ENCODE measurements at places on chromosomes 6 and 20.

GRCh38 chr6:91281901-91282300 is 695.0 kb upstream of the MAP3K7 start:
- DNase-seq: no peak

GRCh38 chr6:124371974-124372475 is 568.4 kb downstream of the NKAIN2 start:
- DNase-seq: no peak

GRCh38 chr6:111758608-111759329 is 114.5 kb downstream of the FYN start:
- no peak for DNase-seq

DNA sequence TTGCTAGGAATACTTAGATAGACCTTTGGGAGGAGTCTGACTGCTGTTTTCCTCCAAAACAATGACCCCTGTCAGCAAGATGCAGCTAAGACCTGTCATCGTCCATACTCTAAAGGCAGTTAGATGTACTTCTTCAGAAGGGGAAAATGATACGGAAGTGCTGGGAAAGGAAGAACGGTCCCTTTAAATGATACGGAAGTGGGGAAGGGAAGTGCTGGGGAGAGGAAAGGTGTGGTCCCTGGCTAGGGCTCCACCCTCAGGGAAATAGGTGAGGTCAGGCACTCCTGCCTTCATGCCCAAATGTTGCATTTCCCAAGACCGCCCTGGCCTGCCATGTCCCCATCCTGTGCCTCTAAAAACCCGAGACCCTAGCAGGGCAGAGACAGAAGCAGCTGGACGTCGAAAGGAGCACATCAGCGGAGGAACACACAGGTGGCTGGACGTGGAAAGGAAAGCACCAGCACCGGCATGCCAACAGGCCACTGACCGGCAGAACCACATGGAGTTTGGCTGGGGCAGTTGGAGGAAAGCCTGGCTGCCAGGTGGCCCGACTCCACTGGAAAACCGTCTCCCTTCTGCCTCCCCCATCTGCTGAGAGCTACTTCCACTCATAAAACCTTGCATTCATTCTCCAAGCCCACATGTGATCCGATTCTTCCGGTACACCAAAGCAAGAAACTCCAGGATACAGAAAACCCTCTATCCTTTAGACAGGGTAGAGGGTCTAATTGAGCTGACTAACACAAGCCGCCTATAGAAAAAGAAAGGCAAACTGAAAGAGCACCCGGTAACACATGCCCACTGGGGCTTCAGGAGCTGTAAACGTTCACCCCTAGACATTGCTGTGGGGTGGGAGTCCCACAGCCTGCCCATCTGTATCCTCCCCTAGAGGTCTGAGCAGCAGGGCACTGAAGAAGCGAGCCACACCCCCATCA is 94.6 kb downstream of the FAXC start:
- no peak for DNase-seq

DNA sequence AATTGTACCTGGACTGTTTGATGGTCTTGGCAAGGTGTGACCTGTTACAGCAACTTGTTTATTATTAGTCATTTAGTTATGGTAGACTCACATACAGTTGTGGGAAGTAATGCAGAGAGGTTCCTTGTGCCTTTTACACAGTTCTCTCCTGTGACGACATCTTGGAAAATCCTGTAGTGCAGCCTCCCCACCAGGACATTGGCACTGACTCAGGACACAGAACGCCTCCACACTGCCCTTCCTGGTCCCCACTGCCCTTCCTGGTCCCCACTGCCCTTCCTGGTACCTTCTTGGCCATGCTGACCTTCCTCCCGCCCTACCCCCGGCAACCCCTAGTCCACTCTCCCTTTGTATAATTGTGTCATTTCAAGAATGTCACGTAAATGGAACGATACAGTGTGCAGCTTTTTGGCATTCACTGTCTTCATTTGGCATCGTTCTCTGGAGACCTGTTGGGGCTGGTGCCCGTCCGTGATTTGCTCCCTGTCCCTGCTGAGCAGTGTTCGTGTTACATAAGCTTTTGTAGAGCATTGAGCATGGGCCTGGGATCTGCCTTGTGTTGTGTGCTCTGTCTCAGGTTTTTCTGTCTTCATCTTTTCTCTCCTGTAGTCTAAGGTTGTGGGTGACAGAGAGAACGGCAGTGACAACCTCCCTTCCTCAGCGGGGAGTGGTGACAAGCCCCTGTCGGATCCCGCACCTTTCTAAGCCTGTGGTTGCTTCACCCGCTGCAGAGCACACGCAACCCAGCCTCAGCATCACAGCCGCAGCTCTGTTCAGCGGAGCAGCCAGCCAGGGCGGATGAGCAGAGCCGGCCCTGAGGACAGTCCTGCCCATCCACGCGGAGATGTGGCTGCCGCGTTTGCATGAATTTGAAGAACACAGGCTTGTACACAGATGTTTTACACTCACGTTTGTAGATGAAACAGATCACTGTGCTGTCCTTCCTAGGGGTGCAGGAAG is 5.4 kb upstream of the DNAJC5 start:
- no peak for DNase-seq

- DNase-seq: no peak
Measured at GRCh38 chr6:37861452-37861851, 41.9 kb downstream of the ZFAND3 start.

DNA sequence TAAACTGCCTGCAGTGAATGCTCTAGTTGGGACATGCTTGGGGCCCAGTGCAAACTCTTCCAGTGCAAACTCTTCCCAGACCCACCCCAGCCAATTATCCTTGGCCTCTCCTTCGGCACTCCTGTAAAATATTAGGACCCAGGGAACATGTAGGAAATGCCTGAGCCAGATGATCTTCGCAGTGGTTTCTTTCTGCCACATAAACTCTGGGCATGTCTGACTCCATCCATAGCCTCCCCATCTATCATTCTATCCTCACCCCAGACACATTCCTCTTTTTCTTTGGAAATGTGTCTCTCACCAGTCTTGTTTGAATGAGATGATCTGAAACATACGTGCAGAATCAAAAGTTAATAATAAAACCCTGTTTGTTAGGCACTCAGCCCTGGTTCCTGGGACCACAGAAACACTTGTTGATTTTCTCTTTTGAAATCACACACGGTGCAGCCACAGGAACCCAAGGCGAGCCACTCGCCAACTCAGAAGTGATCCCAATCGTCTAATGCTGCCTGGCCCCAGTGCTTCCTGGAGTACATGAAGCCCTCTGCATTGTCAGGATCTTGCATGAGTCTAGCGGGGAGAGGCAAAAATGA is 108.9 kb upstream of the CST7 start:
- no peak for DNase-seq

DNA sequence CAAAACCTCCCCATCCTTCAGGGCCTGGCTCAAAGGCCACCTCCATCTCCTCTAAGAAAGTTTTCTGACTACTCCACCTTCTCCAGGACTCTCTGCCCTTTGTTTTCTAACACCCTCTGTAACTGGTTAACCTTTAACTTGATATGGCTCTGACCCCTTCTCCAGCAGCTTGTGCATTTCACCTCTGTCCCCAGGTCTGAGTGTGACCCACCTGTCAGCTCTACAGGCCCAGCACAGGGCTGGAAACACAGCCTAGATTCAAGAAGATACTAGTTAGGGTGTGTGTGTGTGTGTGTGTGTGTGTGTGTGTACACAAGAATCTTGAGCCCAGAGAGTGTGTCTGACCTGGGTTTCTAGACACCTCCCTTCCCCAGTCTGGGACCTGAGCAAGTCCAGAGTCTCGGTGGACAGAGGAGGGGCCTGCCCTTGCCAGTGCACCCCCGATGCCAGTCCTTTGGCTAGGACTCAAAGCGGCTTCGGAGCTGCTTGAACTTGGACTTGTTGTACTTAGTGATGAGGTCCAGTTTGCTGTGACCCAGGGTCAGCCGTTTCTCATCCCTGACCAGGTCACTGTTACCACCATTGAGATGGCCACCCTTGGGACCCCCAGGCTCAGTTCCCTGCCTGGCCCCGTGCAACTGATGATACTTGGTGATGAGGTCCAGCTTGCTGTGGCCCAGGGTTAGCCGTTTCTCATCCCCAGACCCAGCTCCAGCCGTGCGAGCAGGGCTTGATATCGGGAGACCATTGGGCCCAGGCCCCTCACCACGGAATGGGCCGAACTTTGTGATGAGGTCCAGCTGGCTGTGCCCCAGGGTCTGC is 1.7 kb upstream of the EIF6 start:
- no peak for DNase-seq

DNA sequence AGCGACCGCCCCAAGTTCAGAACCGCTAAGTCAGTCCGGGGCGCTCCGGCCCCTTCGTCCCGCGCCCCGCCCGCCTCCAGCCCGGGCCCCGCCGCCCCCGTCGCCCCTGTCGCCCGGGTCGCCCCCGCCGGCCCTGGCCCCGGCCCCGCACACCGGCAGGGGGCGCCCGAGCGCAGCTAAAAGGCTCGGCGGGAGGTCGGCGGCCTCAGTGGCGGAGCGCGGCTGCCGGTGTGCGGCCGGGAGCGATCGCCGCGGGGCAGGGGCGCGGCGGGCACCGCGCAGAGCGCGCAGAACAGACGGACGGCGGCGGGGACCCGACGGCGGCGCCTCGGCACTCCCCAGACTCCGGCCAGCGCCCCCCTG is at the start of gene FNDC1:
Gene FNDC1 (plus strand): TSS at position 208 of the 363 bp plus-strand sequence. CDS start 197 bp downstream, outside the sequence.
- DNase-seq: no peak

- no peak for DNase-seq
Measured at GRCh38 chr20:32495217-32495565, 89.9 kb downstream of the NOL4L start.

DNA sequence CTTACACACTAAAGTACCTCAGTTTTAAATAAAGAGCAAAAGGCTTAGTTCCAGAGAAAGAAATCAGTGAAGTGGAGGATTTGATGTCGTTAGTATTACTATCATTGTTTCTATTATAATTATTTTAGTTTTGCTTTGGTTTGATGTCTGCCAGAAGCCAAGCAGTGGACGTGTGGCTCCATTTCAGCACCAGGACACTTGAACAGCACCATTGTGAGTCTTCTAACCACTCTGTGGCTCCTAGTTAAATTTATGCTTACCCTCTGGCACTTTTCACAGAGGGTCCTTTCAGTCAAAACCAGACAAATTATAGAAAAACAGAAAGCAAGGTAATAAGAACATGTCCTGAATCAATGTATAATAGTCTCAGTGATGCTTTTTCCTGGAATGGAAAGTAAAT is 3.4 kb downstream of the COL9A1 start:
- DNase-seq: no peak

DNA sequence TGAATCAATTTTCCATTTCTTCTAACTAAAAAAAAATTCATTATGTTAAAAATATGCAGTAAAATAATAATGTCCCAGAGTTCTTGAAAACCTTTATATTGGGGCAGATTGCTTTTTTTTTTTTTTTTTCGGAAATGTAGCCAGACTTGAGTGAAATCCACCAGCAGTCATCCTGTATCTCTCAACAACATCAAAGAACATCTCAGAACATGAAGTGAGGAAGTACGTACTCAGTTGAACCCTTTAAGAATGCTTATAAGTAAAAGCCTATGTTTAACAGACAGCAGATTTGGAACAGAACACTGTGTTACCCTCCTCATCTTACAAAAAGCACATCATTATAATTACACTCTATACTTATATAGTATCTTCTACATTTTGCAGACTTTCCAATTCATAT is 51.0 kb upstream of the SUPT3H start:
- no peak for DNase-seq

- DNase-seq: no peak
Measured at GRCh38 chr6:36717871-36718540, 20.4 kb downstream of the RAB44 start.

- DNase-seq: peak; percentile 18
Measured at GRCh38 chr6:152595499-152595898, 41.7 kb downstream of the SYNE1 start.

DNA sequence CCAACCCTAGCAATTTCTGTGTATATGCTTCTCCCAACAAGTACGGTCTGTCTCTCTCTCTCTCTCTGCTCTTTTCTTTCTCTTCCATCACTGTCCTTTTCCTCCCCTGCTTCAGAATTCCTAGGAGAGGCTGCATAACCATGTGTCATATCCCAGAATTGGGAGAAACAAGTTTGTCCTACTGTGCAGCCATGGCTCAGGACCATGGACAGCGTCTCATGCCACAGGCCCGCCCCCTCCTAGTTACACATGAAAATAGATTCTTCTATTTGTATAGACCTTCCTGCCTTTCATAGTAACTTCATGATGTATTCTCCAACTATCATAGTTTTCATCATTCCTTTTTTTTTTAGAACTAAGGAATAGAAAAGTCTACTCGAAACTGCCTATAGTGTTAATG is 98.0 kb downstream of the FNDC1 start:
- no peak for DNase-seq

GRCh38 chr6:72849346-72849745 is 227.5 kb downstream of the KCNQ5 start:
- no peak for DNase-seq

DNA sequence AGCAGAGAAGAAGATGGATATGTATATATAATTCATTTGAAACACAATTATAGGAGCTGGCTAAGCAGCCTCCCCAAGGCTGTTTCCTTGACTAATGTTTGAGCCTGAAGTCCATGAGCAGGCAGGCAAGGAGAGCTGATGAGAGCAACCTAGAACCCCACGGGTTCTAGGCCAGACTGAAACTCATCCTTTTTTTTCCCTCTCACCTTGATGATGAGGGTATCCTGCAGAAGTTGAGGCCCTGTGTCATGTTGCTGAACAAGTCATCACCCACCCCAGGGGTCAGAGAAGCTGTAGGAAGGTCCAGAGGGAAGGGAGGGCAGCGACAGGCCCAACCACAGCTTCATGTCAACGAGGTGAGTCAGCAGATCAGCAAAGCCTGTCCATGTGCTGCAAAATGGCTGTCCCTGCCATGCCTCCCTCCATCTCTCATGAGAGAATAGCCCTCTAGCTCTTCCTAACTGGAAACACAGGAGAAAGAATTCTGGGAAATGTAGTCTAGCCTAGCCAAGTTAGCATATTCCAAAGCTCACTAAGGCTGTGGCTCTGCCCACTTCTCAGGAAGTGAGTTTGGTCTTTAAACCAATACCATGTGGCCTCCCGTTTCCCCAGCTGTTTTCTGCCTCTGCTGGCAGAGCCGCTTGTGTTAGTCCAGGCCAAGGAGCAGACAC is 91.3 kb upstream of the DTNBP1 start:
- DNase-seq: peak; percentile 38

GRCh38 chr20:14526891-14527290 is 189.5 kb upstream of the FLRT3 start:
- DNase-seq: no peak

- DNase-seq: peak; percentile 93
Measured at GRCh38 chr6:37222125-37222967, 35.2 kb upstream of the TBC1D22B start.

- DNase-seq: peak; percentile 83
Measured at GRCh38 chr6:27251112-27251605, 3.7 kb downstream of the PRSS16 start.

GRCh38 chr6:165939601-165940290 is 227.9 kb downstream of the TBXT start:
- DNase-seq: no peak

Measured in NCI-H226 (cell line).